Fibroblast of lung (primary cell): ENCODE measurements at places on chromosomes 12 and 14. TPM values are rescaled to one million over a fixed set of nuclear protein-coding genes. Genes with fewer than 3 reads are reported as not detected.

DNA sequence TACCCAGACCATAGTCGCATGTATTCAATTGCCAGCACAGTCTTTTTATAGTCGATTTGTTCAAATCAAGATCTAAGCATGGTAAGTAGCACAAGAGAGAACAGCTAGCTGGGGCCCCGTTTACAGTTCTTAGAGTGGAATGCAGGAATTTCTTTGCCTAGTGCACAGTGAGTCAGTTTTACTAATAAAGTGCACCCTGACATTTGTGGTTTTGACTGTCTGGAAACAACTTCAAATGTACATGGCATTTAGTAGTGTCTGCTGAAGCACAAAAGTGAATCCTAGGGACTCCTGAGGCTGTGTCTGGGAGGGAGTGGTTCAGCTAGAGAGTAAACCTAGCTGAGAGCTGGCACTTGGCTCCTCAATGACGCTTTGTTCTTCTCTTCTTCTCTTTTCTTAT lies 64.9 kb downstream of the TMX1 start:
- peak; percentile 99 for DNase-seq

DNA sequence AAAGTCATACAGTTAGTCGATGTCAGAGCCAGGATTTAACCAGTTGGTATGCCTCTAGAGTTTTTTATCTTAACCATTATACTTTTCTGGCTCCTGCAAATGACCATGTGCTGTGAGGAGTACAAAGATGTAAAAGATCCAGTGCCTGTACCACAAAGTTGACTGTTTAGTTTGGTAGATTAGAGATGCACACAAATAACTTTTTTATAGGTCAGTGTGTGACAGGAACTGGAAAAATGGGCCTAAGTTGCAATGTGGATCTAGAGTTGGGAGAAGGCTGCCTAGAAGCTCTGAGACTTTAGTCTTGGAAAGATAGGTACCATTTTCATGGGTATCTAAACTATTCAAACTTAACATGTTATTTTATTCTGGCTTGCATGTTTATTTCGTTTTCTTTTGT lies 32.8 kb upstream of the PPM1H start:
- no peak for DNase-seq

GRCh38 chr12:98635657-98636323 lies 8.8 kb downstream of the IKBIP start:
- DNase-seq, result peak; percentile 47

- peak; percentile 42 for DNase-seq
Observed at GRCh38 chr12:6367065-6367968, 8.0 kb downstream of the SCNN1A start.

DNA sequence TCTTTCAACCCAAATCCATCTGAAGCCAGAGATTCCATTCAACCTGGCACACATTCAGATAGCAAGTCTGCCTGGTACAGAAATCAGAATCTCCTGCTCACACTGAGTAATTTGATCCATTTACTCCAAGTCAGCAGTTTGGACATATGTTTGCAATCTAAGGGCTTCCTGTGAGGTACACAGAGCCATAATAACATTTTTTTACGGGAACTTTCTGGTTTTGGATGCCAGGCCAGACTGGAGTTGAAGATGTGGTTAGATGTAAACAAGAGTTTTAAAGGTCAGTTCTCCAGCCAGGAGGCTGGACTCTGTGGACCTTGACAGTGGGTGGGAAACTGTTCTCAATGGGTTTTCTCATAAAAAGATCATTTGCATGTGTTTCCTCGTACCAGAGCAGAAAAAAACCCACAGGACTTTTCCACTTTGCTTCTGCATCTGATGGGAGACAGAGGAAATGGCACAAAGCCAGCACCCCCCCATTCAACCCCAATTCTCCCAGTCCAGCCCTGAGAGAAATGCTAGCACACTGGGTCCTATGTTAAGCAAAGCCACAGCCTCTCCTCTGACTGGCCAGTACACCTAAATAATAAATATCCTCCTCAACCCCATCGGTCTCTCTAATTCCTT lies 17.7 kb upstream of the TSPAN11 start:
- peak; percentile 94 for DNase-seq

DNA sequence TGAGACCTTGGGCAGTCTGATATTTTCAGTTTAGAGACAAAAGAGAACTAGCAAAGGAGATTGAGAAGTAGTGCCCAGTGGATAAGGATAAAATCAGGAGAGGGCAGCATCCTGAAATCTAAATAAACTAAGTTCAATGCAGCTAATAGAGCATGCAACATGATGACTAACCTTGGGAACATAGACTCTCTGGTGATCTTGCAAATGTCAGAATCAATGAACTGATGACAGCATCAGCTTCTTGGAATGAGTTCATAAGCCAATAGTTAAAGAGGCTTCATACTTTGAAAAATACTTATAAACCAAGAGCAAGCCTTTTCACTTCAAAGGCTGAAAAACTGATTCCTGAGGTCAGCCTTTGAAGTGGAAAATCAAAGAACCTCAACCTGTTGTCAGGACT lies 8.2 kb downstream of the TAS2R19 start:
- DNase-seq, result peak; percentile 44

DNA sequence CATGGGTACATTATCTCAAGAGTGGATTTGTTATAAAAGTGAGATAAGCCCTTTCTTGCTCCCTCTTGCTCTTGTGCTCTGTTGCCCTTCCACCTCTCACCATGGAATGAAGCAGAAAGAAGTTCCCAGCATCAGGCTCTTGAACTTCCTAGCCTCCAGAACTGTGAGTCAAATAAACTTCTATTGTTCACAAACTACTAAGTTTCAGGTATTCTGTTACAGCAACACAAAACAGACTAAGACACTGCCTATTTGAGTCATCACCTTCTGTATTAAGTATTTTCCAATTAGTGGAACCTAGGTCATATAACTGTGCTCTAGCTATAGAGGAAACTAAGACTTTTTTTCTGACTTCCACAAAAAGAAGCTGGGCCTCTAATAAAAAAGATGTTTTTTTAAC lies 201.2 kb upstream of the FOXG1 start:
- DNase-seq, result no peak

GRCh38 chr14:91555531-91555930 lies 45.4 kb upstream of the PPP4R3A start:
- DNase-seq, result no peak

DNA sequence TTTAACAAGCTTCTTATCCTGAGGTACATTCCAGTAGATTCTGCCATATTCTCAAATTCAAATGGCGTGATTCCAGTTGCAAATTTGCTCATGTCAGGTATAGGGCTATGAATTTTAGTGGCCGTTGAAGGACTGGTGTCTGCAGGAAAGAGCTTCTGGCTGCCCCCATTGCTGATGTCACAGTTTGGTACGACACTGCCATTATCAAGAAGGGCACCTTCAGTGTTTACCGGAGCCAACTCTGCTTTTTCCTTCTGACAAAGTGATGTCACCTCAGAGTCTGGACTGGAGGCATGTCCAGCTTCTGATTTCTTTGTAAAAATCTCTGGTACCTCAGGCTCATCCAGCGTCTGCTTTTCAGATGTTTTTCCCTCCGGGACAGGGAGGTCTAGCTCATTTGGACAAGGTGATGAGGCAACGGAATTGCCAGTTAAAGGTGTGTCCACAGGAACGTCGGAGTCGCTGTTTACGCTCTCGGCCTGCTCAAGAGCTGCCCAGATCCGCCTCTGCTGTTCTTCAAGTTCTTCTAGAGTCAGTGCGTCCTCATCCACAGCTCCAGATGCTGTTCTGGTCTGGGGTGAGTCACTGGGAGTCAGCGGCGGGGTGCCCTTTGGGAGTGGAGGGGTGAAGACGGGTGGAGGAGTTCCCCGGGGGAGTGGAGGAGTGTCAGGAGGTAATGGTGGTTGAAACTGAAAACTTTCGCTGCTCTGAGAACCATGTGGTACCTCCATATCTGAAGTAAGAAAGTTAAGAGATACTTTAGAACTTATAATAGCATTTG lies 27.0 kb downstream of the ZCCHC8 start:
- DNase-seq, result peak; percentile 60

DNA sequence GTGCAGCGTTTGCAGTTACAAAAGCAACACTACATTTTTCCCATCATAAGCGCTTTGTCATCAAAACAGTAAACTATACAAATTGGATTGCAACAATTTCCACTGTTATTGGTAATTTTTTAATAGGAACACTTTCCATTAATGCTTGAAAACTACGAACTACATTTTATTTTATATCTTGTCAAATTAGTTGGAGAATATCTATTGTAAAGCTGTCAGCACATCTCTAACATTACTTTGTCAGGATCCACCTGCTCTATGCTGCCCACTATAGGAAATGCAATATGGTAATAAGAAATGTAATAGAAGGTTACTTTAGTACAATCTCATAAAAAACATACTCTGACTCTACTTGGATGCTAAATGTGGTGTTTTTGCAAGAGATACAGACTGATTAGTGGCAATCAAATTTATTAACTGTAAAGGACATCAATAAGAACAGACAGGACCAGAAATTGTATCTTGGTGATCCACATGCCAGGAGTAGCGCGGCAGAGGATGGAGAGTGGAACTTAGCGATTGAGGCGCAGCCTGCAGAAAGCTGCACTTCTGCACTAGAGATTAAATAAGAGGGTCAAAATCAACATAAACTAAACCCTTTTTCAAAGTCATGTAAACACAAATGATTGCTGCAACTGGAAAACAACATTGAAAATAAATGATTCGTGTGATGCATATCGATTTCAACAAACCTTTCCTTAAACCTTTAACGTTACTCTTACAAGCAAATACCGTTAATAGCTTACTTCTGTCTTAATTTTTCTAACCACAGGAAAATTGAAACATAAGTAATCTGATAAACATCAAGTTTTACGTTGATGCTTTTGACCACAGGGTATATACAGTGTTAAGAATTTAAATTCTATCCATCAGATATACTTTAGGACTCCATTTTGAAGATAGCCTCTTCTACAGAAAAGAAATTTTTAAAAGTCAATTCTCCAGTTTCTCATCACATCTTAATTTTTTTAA lies 3.6 kb upstream of the ARID2 start:
- DNase-seq, result peak; percentile 36

DNA sequence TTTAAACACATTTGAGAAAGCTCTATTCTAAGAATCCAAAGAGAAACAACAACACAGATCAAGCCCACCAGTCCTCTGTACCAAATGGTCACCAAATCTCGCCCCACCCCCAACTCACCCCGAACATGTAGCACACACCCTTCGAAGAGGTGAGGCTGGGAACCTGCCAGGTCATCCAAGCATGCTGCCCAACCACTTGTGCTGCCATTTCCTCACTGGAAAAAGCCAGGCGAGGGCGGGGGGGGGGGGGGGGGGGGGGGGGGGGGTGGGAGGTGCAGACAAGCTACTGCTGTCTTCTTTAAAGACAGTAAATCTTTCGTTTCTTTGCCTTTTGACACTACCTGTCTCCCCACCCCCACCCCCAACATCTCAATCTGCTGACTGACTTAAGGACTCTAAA lies 59.9 kb downstream of the SETD3 start:
- DNase-seq, result peak; percentile 77

DNA sequence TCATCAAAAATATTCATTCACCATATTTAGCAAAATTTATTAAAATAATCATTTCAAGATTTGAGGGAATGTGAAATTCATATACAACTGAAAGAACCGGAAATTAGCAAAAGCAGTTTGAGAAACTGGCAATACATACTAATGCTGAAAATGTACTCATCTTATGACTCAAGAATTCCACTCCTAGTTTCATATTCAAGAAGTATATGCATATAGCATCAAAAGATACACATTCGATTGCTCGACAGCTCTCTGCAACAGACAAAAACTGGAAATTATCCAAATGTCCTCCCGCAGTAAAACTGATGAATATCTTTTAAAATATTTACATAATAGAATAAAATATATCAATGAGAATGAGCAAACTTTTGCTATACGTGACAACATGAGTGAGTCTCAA lies 189.2 kb upstream of the MGAT4C start:
- DNase-seq, result no peak

DNA sequence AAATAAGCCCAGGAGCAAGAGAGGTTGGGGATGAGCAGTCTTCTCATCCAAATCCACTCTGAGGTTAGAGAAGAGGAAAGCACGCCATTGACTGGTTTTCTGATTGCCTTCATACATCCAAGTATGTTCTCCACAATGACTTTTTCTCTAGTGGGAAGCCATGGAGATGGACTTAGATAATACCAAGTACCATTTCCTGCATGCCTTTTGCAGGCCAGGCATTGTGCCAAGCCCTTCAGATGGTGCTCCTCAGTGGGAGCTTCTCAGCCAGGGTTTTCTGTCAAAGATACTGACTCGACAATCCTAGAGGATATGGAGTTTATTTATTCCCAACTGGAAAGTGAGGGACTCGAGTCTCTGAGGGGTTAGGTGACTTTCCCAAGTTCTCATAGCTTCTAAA lies 218.0 kb downstream of the ZFP36L1 start:
- peak; percentile 65 for DNase-seq

DNA sequence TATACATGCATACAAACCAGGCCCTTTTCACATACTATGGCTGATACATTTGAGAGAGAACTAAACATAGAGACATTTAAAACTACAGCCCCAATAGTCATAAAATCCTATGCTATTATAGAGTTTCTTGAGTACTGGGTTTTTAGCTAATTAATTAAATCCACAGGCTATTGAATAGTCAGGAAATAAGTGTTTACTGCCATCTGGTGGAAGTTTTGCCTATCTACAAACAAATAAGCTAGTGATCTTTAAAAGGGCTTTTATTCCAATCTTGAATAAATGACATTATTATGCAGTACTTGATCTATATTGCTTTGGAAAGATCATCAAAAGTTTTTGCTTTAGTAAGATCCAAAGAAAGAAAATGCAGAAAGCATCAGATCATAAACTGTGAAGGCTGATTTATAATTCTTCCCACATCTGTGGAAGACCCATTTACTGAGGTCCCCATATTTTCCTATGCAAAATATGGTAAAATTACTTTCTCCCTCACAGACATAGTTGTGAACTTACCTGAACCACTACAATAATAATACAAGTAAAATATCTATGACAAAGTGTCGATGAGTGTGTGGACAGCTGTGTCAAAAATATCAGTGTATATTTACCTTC lies 131.3 kb downstream of the ITPR2 start:
- peak; percentile 79 for DNase-seq

DNA sequence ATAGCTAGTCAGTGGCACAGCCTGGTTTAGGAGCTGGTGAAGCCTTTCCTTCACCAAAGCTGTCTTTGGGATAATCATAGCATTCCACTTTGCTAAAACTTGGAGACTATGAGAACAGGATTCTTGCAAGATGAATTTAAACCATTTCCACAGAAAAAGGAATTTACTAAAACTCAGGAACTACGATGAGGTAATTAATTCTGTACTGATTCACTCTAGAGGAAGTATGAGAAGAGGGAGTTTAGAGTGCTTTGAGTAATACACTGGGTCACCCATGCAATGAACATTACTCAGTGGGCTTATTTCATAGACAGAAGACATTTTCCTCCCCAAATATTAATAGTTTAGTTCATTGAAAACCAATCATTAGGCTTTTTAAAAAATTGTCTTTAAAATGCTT lies 73.0 kb downstream of the RMST start:
- DNase-seq, result no peak

LMNTD1 gene
- not detected in 2 replicates for total RNA-seq

POTEM gene
- not detected in 2 replicates for total RNA-seq

CREBL2 gene
- 46.7 and 59.5 TPM in 2 replicates for total RNA-seq

PLEKHG3 gene
- 0.17 and 2.3 TPM in 2 replicates for total RNA-seq

RND1 gene
- total RNA-seq, result under 0.01 and 0.17 TPM in 2 replicates

TROAP gene
- 0.51 and 6.3 TPM in 2 replicates for total RNA-seq

GUCY2C gene
- total RNA-seq, result not detected in 2 replicates

SLC22A17 gene
- total RNA-seq, result 16.4 and 23.1 TPM in 2 replicates

SERPINA12 gene
- total RNA-seq, result not detected in 2 replicates
